SIG-M5 (cell line): ENCODE measurements at places on chromosomes 2 and 18.
A peak's percentile ranks its signal among the peaks of the same experiment; 100 is the strongest.

DNA sequence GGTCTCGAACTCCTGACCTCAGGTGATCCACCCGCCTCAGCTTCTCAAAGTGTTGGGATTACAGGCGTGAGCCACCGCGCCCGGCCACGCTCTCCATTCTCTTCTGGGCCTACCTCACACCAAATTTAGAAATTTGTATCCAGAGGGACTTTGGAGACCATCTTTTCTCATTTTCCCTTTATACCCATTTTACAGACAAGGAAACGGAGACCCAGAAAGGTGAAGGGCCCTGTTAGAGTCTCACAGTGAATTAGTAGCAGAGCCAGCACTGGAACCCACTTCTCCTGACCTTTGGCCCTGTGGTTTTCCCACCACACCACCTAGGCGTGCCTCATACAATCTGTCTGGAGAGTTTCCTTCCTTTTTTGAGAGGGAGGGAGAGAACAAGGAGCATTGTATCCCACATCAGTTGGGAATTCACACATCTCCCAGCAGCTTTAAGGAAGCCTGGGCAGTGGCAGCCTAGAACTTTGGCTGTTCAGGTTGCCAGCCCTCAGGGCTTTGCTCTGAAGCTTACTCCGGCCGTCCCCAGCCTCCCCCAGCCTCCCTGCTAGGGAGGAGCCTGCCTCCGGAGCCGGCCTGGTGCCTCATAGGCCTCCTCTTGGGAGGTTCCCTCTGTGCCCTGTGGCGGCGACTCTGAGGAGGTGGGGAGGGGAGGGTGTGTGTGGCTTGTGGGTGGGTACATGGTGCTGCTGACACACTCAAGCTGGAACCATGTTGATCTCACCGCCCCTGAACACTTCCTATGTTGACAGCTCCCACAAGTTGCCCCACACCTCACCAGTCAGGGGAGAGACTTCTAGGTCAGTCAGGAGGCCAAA, 13.8 kb downstream of the FOSL2 start:
- no peak for DNase-seq

- DNase-seq: no peak
Observed at GRCh38 chr2:144830543-144830942, 310.6 kb upstream of the ZEB2 start.

DNA sequence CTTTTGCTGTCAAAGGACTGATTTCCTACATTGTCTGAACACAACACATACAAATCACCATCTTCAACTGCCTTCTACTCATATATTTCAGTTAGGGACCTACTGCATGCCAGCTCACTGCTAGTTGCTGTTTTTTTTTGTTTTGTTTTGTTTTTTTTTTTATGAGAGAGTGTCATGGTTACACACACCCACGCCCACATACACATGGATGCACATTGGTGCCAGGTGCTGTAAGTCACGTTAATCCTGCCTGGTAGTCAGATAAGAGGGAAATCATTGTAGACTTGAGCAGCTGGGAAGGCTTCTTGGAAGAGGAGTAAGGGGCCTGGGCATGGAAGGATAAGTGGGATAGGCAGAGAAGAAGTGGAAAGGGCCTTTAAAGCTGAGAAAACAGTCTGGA, 209.9 kb downstream of the TDRD15 start:
- no peak for DNase-seq

DNA sequence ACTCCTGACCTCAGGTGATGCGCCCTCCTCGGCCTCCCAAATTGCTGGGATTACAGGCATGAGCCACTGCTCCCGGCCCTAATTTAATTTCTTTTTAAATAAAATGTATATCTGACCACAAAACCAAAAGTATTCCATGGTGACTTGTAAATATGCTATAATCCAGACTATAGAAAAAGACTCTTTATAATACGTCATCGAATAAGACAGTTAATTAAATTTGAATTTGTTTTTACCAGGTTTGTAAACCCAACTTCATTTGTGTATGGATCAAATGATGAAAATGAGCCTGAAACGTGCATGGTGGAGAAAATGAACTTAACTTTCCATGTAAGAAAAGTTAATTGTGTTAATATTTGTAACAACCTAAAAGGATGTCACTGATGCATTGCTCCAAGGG, 69.9 kb downstream of the ITGA4 start:
- no peak for DNase-seq

GRCh38 chr2:200300065-200300464, 6.4 kb upstream of the SPATS2L start:
- no peak for DNase-seq

DNA sequence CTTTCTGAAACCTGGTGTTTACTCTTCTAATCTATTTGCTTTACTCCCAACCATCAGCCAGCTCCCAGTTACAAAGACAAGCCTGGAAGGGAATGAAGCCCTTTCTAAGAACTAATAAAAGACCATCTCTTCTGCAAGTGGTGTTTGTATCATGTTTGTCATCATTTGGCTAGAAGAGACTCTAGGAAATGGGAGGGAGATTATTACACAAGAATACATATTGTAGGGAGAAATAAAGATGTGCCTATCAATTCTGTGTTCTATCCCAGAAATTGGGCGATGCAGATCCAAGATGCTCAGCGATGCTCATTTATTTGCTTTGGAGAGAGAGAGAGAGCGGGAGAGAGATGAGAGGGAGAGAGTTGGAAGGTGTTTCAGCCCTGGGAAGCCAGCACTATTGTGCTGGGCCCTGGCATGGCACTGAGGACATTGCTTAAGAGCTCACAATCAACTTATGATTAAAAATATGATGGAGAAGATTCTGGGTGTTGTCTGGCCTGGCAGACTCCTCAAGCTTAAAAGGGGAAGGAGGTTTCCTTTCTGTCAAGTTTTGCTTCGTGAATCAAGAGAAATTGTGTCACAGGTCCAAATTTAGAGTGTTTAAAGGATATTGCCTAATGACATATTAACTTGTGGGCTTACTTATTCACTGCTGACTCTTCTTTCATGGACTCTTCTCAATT, 41.8 kb upstream of the AFF3 start:
- peak; percentile 80 for DNase-seq

- DNase-seq: no peak
Observed at GRCh38 chr2:134582547-134582899, 136.3 kb downstream of the TMEM163 start.

DNA sequence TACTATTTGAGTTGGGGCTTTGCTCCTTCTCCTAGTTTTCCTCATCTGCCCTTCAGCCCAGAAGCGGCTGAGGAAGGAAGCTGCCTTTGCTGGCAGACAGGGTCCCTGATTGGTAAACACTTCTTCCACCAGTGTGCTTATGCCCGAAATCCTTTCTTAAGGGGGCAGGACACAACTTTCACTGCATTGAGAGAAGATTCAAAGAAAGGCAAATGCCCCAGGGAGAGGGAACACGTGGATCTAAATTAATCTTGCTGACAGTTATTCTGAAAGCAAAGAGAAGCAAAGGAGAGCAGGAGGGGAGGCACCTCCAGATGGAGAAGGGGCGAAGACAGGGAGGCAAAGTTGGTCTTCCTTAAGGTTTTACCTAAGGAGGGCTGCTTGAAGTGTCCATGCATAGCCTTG, 92.1 kb upstream of the EFEMP1 start:
- DNase-seq: no peak

DNA sequence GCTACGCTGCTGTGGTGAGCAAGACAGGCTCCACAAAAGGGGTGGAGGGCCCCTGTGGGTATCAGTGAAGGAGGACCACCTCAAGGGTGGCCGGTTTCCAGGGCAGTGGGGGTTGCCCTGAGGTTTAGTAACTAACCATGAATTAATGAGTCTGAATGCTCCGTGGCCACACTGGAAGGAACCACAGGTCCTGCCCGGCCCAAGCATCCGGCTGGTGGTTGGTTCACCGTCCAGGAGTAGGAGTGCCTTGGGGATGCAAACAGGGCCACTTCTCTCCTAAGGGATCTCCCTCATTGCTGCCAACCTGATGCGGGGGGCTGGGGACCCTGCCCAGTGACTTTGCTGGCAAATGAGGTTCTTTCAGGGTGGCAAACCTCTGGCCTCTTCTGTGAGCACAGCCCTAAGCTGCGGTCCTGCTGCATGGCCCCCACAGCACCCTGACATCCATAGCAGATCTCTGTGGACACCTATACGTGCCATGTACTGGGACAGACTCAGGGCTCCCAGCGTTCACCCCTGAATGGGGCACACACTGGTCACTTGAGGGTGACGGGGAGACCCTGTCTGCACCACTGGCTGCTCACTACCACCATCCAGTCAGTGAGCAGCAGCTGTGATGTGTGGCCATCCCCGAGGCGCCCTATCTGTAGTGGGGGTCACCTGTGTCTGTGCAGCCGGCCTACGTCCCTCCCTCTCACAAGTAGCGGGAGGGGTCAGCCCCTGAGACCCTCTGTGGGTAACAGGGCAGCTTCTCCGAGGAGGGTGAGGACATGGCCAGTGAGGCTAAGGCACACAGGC, 41.6 kb downstream of the HS6ST1 start:
- DNase-seq: no peak

DNA sequence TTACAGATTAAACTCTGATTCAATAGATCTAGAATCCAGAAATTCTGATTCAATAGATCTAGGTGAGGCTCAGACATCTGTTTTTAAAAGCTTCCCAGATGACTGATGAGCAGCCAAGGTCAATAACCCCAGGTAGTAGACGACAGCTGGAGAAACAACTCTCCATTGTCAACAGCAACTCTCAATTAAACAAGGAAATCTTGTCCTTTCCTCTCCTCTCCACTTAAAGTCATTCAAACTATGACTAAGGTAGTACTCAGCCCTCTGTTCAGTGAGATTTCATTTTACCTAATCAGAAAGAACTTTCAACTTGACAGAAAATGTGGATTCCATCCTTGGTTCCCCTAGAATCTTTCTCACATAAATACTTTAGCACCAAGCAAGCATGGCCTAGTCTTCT, 94.6 kb upstream of the SCG2 start:
- no peak for DNase-seq

DNA sequence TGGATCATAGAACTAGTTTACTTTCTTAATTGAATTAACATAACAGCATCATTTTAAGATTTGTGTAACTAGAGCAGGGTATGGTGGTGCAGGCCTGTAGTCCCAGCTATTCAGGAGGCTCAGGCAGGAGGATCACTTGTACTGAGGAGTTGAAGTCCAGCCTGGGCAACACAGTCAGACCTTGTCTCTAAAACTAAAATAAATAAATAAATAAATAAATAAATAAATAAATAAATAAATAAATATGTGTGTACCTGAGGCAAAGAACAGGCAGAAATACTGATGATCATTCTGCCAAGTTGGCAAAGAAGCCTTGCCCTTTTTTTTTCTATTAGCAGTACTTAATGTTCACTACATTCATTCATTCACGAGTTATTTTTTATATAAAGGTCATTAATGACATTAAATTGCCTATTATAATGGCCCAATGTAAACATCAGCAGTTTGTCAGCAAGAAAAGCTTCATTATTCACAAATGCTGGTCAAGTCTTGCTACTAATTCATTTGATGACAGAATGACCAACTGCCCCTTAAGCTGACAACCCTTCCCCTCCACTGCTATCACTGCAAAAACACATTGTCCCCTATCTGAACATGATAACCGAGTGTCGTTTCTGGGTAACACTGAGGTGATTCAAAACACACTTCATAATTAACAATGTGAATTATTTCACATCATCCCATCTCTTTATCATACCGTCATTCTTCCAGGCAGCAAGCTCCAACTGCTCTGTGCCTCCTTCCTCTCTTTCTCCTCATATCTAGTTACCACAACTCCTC, 39.0 kb downstream of the ARL5A start:
- no peak for DNase-seq
